ENCODE measurements at places on chromosomes 16 and 17.

GRCh38 chr16:88469615-88470395 lies 16.7 kb downstream of the ZFPM1 start:
- no peak for DNase-seq

GRCh38 chr17:10618202-10618635 lies 38.9 kb downstream of the MYH3 start:
- DNase-seq = no peak

DNA sequence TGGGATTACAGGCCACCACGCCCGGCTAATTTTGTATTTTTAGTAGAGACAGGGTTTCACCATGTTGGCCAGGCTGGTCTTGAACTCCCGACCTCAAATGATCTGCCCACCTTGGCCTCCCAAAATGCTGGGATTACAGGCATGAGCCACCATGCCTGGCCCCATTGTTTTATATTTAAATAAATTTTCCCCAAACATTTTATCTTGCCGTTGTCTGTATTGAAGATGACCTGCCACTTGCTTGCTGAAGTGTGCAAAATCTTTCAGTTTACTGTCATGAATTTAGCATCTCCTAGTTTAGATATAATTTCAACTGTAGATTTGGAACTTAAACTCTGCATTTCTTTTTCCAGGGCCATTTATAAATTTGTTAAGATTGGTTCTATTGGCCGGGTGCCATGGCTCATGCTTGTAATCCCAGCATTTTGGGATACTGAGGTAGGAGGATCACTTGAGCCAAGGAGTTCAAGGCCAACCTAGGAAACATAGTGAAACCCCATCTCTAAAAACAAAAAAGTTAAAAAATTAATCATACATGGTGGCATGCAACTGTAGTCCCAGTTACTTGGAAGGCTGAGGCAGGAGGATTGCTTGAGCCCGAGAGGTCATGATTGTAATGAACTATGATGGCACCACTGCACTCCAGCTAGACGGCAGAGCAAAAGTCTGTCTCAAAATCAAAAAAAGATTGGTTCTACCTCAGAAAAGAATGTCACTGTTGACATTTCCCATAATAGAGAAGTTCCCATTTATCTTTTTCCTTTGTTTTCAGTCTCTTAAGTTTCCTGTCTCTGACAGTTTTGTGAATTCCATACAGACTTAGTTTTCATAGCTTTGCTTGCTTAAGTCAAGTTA lies 84.4 kb downstream of the VMP1 start:
- DNase-seq = no peak

DNA sequence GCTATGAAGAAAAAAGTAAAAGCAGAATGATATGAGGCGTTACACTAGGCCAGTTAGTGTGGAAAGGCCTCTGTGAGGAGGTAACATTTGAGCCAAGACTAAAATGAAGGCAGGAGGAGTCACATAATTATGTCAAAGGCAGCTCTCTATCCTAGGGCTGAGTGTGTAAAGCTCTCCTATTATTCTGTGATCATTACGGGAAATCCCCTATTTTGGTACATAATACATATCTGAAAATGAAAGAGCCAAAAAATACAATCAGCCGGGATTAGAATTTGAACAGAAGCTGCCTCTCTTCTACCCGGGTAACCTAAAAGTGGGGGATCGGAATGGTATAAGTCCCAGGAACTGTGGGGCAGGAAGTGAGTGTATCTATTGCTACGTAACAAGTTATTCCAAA lies 27.1 kb downstream of the HEATR3 start:
- DNase-seq = no peak

GRCh38 chr16:23232806-23233205 lies 50.3 kb downstream of the SCNN1G start:
- no peak for DNase-seq

DNA sequence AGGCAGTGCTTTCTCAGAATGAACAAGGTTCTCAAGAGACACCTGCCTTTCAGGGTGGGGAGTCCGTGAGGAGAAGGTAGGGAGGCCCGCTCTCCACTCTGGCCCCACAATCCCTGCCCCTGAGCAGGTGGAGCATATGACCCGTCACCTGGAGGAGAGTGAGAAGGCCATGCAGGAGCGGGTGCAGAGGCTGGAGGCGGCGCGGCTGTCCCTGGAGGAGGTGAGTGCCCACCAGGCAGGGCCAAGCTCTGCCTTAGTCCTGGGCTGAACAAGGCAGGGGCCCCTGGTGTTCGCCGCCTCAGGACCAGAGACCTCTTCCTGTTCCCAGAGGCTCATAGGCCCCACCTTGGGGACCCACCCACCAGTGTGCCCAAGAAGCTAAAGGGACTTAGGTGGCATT lies 2.5 kb upstream of the RAC3 start:
- DNase-seq = no peak

GRCh38 chr17:5555254-5555653 lies 29.1 kb downstream of the NLRP1 start:
- peak; percentile 67 for DNase-seq

DNA sequence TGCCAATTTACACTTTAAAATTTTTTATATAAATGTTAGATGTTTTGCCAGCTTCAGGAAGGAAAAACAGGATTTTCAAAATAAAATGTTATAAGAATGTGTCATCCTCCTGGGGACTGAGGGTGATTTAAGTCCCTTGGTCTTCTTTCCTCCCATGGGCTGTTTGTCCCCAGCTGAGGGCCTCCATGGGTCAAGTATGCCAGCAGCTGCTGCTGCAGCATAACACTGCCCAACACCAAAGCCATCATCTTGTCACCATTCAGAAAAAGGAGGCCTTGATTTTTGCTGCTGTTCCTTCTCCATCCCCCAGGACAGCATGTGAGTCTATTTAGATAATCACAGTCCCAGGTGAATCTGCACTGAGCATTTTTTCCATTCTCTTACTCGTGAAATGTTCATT lies 188.5 kb downstream of the LGALS9B start:
- DNase-seq = no peak

DNA sequence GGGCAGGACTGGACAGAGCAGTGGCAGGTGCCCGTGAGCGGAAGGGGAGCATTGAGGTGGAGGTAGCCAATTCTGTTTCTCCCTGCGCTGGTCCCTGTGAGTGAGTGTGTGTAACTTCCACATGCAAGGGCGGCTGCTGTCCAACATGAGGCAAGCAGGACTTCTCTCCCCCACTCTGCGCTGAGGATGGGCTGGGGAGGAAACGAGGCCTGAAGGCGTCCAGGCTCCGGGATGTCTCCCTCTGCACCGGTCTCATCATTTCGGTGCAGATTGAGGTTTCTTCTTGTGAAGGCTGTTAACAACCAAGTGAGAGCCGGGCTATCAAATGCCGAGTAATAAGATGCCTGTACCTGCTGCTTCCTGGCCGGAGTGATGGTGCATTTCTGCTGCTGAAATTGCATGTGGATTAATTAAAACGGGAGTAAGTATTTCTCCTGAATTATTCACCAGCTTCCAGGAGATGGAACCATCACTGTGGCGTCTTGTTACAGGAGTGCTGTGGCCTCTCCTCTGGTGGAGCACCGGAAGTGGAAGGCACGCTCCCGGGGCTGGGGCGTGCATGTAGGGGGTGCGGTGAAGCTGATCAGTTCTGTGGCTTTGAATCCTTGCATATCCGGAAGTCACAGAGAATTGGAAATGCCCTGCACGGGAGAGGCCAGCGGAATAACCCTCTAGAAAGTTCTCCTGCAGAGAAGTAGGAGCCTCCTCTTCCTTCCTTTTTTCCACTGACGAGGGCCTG lies 41.7 kb upstream of the MGAT5B start:
- DNase-seq = no peak

- no peak for DNase-seq
These were observed 49.9 kb upstream of the CDR2 start for GRCh38 chr16:22424161-22424937.

DNA sequence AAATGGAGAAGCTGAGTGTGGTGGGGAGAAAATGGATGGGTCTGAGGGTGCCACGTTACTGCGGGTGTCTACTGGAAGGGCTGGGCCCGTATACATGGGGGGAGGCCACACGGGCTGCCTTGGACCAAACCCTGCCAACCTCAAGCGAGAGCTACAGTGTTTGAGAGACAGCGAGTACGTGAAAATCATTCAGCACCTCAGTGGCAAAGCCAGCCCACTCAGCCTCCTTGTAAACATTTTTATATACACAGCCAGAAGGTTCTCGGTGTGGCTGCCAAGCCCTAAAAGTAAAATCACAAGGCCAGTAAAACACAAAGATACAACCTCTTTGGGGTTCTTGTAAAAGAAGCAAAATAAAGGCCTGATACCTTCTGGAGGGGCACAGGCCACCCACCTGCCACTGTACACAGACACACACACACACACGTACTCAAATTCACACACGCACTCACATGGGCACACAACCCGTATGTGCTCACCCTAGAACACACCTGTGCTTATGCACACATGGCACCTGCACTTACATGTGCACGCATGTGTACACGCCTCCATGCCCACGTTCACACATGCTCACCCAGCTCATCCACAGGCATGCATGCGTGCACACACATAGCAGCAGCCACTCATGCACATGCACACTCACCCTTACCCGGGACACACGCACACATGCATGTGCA lies 102.8 kb downstream of the GSG1L start:
- DNase-seq = no peak

DNA sequence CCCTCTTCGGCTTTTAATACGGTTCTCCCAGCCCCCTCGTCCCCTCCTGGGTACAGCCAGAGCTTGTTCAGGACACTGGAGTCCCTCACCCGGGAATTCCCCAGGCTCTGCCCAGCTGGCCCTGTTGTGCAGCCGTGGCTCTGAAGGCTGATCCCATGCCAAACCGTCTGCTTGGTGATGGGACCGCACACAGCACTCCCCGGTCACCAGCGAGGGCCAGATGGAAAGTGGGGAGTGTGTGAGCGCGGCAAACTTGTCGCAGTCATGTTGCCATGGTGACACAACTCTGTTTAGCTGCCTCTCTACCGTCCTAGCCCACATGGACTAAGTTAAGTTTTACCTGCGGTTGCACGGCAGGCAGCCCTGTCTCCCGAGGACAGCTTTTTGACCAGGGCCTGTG lies 107.9 kb downstream of the RAP1GAP2 start:
- no peak for DNase-seq

- DNase-seq = no peak
These were observed 1.4 kb downstream of the FKBP10 start for GRCh38 chr17:41814195-41814594.

DNA sequence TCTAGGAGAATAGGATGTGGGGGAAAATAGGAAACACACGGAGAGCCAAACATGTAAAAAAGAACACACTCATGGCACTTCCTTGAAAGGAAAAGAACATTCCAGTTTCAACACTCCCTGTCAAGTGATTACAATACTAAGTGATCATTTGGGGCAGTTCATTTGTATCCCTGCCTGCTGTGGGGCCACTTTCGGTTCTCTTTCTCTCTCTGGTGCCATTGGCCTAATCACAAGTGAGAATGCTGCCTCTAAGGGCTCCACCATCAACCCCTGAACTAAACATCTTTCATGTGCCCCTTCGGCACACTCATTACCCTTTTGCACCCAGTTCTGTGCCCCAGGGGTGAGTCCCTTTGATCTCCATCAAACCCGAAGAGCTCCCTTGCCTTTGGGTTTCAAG lies 197.3 kb downstream of the CEP112 start:
- no peak for DNase-seq

- no peak for DNase-seq
These were observed 8.5 kb upstream of the CCL1 start for GRCh38 chr17:34371405-34372100.

DNA sequence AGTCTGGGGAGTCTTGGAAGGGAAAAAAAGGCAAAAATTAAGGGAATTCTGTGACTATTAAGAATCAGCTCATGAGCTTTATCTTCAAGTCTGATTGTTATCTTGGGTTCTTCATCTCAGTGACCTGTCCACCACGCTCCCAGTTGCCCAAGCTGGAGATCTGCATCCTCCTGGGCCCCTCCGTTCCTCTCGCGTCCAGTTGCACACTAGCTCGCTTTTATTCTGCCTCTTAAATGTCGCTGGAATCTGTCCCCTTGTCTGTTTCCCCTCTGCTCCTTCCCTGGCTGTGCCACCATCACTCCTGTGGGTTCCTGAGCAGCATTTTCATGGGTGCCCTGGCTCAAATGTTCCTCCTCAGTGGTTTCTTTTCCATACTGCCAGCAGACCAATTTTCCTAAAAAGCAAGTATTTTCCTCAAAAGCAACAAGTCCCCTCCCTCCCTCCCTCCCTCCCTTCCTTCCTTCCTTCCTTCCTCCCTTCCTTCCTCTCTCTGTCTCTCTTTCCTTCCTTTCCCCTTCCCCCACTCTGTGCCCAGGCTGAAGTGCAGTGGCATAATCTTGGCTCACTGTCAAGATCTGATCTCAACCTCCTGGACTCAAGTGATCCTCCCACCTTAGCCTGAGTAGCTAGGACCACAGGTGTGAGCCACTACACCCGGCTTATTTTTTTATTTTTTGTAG lies 1.4 kb downstream of the ENDOV start:
- no peak for DNase-seq

DNA sequence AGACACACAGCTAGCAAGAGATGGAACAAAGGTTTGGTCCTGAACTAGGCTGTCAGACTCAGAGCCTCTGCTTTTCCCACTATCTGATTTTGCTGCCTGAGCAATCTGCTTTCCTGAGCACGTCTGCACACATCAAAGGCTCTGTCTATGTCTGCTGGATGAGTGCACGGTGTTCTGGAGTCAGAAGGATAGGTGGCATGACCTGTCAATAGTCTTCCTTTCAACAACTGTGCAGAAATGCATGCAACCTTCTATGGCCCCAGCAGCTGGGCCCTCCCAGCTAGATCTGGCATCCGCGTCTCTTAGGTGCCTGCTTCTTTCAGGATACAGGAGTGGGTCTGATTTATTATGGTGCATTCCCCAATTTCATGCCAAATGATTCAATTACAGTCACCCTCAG lies 138.3 kb downstream of the UTP18 start:
- no peak for DNase-seq

GRCh38 chr17:43578699-43579565 lies 32.8 kb upstream of the ETV4 start:
- no peak for DNase-seq

- DNase-seq = no peak
These were observed 61.0 kb upstream of the RBL2 start for GRCh38 chr16:53372992-53373871.

DNA sequence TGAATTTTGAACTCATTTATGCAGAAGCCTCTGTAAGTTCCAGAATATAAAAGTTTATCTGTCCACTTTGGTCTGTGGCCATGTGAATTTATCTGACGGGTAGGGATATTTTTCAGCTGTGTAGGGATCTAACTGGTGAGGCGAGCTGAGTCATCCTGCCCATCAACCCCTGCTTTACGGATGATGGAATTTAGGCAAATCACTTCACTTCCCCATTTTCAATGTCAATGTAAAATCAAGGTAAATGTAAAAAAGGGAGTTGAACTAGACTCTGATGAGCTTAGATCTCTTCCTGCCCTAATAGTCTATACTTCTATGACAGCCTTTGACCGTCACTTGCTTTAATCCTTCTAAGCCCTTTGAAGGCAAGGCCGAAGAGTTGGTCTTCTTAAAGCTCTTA lies 2.6 kb downstream of the SLC16A6 start:
- DNase-seq = no peak

DNA sequence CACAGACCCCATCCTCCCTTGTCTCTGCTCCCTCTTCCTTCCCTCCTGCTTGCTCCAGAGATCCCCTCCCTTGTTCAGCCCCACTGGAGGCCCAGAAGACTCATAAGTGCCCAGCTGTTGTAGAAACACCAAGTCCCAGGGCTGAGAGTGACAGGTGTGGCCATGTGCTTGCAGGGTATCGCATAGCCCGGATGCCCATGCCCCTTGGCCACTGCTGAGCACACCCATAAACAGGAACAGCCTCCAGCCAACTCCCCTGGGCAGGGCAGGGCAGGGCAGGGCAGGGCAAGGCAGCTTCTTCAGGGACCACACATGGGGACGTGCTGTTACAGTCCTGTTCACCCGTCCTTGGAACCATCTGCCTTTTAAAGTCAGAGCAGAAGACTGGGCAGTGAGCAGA lies 2.0 kb downstream of the CACNG1 start:
- DNase-seq = no peak

Measured in skeletal muscle cell (primary cell).